Upper lobe of left lung (tissue), 6 donors: ENCODE measurements at places on chromosomes 5 and 9. TPM values are rescaled to one million over a fixed set of nuclear protein-coding genes. Genes with fewer than 3 reads are reported as not detected.

Gene BTNL8
- 1.2 TPM for total RNA-seq

Gene SAXO1
- total RNA-seq, result under 0.01 TPM

GRCh38 chr5:135894789-135895188, 852 bp downstream of the IL9 start:
- H3K27me3 ChIP-seq, result no peaks in the 10 kb centered on the region
- no peak overlapping the region for H3K4me3 ChIP-seq
- peaks cover 6% of the 10 kb centered on the region for H3K4me1 ChIP-seq

- DNase-seq, result no peak
- H3K27ac ChIP-seq, result no peak overlapping the region
- H3K27me3 ChIP-seq, result no peaks in the 10 kb centered on the region
Measured at GRCh38 chr9:109813303-109813702, 33.3 kb downstream of the PALM2AKAP2 start.

DNA sequence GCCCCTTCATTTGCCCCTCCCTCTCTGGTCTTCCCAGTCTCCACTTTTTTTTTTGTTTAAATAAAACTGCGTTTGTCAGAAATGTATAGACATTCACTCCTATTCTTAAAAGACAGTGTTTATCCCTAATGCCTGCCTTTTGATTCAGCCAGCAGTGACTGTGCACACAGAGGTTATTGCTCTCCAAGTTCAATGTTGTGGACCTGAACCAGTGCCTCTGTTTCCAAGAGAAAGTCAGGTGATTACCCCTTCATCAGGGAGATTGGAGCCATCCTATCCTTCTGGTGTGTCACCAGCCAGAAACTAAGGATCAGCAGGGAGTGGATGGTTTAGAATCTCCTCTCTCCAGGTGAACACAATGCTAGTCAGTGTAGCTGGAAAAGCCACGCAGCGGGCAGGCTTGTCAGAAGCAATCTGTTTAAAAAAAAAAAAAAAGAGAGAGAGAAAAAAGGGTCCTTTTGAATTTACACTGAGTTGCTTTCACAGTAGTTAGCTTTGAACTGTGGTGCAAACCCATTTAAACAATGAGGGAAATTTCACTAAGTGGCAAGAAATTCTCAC, 167.5 kb upstream of the DMRT1 start:
- H3K27ac ChIP-seq, result no peak overlapping the region
- no peaks in the 10 kb centered on the region for H3K36me3 ChIP-seq
- DNase-seq, result no peak

- H3K36me3 ChIP-seq, result peaks cover 5% of the 10 kb centered on the region
- no peaks in the 10 kb centered on the region for H3K4me1 ChIP-seq
- no peak overlapping the region for H3K27ac ChIP-seq
- H3K4me3 ChIP-seq, result no peak overlapping the region
- no peaks in the 10 kb centered on the region for H3K27me3 ChIP-seq
- no peak for DNase-seq
Measured at GRCh38 chr5:131505237-131505908, 129.7 kb downstream of the RAPGEF6 start.

Gene FOXD4L5
- not detected for total RNA-seq

DNA sequence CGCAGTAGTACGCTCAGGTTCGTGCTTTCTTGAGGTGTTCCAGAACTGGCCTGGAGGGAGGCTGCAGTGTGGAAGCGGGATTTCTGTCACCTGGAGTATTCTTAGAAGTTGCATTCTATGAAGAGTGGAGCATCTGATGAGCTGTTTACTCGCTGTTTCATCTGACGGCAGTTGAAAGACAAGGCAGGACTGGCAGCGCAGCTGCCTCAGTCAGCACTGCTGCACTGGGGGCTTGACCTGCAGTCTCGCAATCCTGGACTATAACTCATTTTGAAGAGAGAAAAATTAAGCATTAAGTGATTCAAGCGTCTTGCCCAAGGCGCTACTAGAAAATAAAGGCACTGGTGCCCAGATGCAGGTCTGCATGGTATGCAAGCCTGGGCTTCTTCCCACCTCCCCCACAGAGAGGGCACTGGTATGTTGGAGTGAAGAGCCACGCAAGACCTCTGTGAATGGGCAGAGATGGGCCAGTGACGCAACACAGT, 10.6 kb downstream of the TENT4A start:
- H3K4me3 ChIP-seq, result no peak overlapping the region
- no peak overlapping the region for H3K27ac ChIP-seq
- H3K27me3 ChIP-seq, result no peaks in the 10 kb centered on the region
- H3K36me3 ChIP-seq, result peaks cover 5% of the 10 kb centered on the region
- peaks cover 48% of the 10 kb centered on the region for H3K4me1 ChIP-seq

Gene ITK
- 15.2 TPM for total RNA-seq

DNA sequence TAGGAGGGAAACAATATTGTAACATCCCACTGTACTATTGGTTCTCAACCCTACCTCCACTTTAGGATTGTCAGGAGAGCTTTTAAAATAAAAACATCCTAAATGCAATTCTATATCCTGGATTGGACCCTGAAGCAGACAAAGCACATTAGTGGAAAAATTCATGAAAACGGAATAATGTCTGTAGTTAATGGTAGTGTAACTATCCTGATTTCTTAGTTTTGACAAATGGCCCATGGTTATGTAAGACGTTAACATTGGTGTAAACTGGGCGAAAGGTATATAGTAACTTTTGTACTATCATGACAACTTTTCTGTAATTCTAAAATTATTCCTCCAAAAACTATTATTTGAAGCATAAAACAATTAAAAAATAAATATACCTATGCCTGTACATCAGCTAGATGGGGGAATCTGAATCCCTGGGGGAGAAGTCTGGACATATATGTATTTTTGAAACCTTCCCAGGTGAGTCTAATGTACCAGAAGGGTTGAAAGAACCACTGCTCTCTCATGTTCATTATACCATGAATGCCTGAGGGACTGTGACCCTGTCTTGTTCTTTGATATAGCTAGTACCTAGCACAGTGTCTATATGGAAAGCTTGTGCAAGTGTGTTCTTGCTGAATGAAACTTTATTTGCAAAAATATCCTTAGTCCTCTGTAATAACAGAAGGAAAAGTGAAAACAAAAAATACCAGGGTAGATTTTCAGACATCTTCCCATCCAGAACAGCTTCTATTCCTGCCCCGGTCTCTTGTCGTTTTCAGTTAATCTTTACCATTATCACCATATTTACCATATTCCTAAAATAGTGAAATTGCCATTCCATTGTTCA, 3.4 kb upstream of the TRMO start:
- no peak overlapping the region for H3K4me3 ChIP-seq
- no peaks in the 10 kb centered on the region for H3K27me3 ChIP-seq
- H3K27ac ChIP-seq, result no peak overlapping the region
- peaks cover 15% of the 10 kb centered on the region for H3K4me1 ChIP-seq
- no peaks in the 10 kb centered on the region for H3K36me3 ChIP-seq
